Epithelial cell of prostate (primary cell): ENCODE measurements at places on chromosomes 6 and 20.

DNA sequence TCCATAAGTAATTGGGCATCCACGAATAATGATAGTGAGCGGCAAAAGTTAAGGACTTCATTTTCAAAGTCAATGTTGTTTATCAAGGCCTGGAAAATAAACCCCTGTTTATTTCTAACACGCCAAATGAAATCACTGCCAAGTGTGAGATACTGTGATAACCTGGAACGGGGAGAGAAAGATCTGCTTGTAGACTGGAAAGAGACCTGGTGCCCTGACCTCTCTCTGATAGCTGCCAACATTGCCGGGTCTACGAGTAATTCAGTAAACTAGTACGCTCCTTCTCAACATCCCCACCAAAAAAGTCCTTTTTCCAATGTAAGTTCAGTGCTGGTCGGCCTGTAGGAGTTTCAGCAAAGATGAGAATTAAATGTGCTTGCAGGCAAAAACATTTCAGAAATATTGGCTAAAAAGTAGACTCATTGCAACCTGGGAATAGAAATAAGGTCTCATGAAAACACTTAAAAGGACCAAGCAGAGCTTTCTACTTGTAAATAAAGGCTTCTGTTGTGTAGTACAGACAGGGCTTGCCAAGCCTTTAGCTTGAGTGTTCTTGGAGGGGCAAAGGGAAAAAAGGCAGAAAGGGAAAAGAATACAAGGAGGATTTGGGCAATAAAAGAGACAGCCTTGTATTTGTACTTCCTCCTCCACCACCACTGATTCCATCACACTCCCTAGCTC, 43.9 kb downstream of the PDE7B start:
- no peak for DNase-seq

DNA sequence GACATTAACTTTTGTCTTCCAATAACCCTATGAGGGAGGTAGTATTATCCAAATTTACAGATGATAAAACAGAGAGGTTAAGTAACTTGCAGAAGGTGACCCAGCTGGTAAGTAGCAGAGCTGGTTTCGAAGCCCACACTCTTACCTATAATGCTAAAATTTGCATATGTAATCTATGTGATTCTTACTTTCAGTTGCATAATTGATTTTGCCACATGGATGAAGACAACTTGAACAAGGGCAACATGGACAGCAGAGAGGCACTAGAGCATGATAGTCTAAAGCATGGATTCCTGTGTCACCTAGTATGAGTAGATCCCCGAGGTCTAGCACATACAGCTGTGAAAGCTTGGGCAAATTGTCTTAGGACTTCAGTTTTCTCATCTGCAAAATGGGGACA, 117.6 kb upstream of the DTNBP1 start:
- DNase-seq, result no peak

DNA sequence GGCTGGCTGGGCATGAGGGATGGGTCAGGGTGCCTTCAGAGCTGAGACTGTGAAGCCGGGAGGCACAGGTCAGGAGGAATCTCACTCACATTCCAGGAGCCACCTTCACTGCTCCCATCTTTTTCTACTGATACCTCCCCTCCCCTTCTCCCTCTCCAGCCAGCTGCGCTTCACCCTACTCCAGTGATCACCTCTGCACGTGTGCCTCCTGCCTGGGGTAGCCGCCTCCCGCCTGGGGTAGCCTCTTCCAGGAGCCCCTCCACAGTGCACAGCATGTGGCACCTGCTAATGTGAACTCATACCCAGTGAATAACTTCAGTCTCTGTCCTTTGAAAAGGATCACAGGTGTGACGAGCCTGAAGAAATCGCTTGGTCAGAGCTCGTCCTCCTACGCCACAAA, 232.6 kb downstream of the TMEM242 start:
- no peak for DNase-seq

GRCh38 chr20:59752704-59753460, 148.5 kb downstream of the PHACTR3 start:
- no peak for DNase-seq

DNA sequence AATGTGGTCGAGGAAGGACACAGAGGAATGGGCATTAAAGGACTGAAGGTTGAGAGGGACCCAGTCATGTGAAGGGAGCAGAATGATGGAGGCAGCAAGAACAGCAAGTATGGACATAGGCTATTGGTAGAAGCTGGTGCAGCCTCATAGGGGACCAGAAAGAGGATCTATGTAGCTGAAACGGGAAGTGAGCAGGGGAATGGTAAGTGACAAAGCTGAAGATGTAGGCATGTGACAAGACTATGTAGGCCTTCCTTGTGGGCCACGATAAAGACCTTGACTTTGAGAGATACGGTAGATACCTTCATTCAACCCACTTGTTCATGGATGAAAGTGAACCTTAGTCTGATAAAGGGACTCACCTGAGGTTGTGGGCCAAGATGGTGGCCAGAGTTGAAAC, 3.5 kb downstream of the CTNNBL1 start:
- no peak for DNase-seq

DNA sequence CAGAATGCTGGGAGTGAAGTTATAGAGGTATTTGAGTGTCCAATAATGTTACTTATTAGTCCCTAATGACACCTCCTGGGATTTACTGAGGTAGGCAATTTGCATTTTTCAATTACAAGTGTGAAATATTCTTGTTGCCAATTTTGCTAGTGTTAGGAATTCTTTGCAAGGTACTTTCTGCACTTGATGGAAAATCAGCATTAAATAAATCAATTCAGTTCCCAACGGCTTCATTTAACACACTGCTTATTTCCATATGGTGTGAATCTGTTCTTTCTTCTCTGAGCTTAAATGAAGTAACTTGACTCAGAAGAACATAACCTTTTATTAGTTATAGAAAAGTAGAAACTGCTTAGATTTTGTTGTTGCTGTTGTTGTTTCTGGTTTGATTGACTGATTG, 21.2 kb downstream of the CCN2 start:
- DNase-seq, result no peak

DNA sequence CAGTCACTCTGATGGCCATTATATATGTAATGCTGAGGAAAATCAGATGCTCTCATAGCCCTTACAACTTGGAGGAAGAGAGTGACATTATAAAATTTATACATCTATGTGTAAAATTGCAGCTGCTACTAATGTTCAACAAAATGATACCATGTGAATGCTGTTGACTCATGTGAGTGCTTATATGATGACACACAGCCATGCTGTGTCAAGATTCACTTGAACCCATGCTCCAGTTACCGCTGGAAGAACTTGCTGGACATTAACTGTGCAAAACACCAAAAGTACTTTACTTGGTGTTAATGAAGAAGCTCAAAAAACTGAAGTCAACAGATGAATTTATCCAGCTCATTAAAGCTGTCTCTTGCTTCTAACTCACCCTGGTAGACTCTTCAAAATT, 318.9 kb upstream of the PLCB4 start:
- DNase-seq, result no peak

GRCh38 chr6:81436990-81437389, 315.5 kb downstream of the TENT5A start:
- DNase-seq, result no peak

DNA sequence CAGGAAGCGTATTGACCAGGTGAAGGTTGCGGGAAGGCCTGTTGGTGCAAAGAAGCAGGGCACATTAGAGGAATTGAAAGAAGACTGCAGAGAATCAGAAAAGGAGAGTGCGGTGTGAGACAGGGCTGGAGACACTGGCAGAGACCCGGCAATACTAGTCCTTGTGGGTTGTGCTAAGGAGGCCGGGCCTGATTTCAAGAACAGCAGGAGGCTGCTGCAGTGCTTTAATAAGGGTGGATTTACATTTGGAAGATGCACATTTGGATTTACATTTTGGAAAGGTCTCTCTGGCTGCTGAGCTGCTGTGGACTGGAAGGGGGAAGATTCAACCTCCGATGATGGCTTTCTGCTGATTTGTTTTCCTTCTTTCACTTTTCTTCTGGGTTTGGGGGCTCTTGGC, 167.8 kb downstream of the SLC24A3 start:
- DNase-seq, result no peak

DNA sequence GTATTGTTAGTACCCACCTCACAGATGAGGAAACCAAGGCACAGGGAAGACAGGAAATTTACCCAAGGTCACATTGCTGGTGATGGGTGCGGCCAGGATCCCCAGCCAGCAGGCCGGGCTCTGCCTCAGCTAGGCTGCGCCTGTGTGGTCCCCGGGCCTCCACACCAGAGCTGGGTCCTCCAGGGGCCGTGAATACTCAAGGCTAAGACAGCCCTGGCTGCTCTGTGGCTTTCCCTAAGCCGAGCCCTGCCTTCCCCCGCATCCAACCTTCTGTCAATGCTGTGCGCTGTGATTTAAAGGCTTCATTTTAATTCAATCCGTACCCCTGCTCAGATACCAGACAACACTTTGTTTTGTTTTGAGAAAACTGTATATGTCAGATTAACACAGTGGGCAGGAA, 246.7 kb downstream of the TTLL2 start:
- DNase-seq, result no peak

DNA sequence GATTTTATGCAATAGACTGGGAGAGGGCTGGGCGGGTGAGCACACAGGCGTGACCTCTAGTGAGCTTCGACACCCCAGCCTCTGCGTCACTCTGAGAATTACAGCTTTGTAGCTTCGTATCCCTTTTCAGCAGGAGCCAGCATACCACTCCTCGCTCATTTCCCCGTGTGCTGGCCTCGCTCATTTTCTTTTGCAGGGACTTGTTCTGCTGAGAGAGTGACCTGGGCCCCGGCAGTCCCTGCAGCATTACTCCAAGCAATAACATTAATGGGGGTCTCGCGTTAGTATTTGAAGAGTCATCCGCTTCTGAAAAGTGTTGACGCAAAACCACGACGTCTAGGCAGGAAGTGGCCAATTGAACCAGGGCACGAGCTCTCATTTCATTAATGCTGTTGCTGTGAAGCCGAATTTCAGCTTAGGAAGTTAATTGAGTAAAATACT, 193.7 kb downstream of the QKI start:
- no peak for DNase-seq

- no peak for DNase-seq
These were observed 21.8 kb downstream of the SNX5 start for GRCh38 chr20:17946572-17947473.

DNA sequence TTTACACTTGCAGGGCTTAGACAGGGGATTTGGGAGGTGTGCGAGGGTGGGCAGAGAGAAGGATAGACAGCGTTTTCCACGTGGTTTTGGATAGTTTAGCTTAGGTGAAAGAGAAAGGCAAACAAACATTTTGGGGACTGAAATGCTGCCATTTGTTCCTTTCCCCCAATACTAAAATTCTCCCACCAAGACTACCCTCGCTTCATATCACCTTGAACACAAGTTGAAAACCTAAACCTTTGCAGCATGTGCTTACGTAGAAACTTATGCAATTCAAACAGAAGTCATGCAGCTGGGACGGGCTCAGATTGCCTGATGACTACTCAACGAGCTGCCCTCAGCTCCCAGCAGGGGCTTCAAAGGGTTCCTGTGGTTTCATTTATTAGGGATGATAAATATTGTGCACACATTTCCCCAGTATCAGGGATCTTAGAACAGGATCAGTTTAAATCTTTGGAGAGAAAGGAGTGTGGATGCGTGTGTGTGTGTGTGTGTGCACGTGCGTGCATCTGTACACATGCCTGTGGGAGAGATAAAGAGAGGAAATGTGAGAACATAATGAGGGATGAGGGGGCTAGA, 77.3 kb downstream of the SLC22A23 start:
- DNase-seq, result no peak

- DNase-seq, result no peak
These were observed 26.3 kb upstream of the UBR2 start for GRCh38 chr6:42537536-42537935.

GRCh38 chr6:136184738-136185137, 65.4 kb downstream of the MTFR2 start:
- DNase-seq, result no peak

GRCh38 chr20:17536944-17537444, 5.8 kb upstream of the BFSP1 start:
- DNase-seq, result no peak

- DNase-seq, result no peak
These were observed 55.7 kb downstream of the MAFB start for GRCh38 chr20:40633123-40633850.

- DNase-seq, result no peak
These were observed 53.9 kb downstream of the ADNP start for GRCh38 chr20:50877232-50877743.

DNA sequence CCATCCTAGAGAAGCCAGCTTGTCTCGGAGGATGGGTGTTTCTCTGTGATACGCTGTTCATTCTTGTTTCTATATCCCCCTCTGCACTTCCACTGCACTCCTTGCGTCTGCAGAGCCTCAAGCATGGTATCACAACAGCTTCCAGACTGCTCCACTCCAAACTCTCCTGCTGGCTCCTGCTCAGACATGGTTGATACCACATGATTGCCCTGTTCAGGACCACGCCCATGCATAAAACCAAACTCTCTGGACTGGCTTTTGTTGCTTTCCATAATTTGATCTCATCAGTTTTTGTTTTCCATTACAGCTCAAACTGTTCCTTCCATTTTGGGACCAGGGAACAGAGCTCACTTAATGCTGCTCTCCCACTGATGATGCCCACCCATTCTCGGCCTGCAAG, 30.0 kb upstream of the SMIM29 start:
- no peak for DNase-seq

- DNase-seq, result no peak
These were observed 4.3 kb downstream of the VAPB start for GRCh38 chr20:58393299-58393698.

- peak; percentile 71 for DNase-seq
These were observed 134.4 kb upstream of the COL21A1 start for GRCh38 chr6:56381801-56382251.

GRCh38 chr6:89793586-89793985, 26.0 kb downstream of the MDN1 start:
- DNase-seq, result no peak

DNA sequence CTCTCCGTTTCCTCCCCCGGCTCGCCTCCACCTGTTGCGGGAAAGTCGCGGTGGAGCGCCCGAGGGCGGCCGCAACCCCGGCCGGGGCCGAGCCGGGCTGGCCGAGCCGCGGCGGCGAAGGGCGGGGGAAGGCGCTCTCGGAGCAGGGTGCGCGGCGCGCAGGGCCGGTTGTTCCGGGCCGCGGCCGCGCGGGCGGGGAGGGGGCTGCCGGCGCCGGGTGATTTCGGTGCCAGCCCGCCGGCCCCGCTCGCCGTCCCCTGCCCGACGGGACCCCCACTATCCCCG, 235 bp downstream of the MAP7 start:
- no peak for DNase-seq

GRCh38 chr20:8449123-8449522, 317.1 kb downstream of the PLCB1 start:
- DNase-seq, result no peak

- DNase-seq, result no peak
These were observed 10.6 kb downstream of the RBM24 start for GRCh38 chr6:17291778-17292177.

DNA sequence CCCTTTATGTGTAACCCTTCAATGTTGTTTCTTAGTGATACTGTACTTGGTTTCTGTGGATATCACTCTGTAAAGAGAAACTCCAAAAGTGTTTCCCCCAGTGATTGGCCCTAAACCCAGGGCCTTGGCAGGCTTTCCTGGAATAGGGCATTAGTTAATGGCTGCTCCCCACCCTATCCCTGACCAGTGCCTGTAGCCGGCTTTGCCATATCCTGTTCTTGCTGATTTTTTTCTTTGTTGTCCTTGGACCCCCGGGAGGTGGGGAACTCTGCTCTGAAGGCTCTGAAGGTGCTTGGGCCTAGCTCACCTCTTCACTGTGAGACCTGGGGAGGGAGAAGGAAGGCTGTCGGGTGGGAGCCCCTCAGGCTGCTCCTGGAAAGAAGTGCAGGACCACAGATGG, 120.1 kb downstream of the TCP11 start:
- no peak for DNase-seq

GRCh38 chr6:3426927-3427686, 29.7 kb downstream of the SLC22A23 start:
- DNase-seq, result no peak
